ENCODE measurements at places on chromosomes 5 and 9. TPM values are rescaled to one million over a fixed set of nuclear protein-coding genes. Genes with fewer than 3 reads are reported as not detected.

DNA sequence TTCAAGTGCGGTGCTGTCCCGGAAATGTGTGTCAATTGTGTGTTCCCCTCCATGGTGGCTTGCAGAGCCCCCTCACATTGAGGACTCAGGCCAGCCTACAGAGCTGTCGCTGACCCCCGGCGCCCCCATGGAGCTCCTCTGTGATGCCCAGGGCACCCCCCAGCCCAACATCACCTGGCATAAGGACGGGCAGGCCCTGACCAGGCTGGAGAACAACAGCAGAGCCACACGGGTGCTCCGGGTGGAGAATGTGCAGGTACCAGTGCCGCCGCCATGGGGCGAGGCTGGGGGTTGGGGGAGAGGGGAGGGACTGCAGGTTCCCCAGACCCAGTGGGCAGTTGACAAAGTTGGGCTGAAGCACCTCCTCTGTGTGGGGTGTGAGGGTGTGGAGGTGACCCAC, 50.4 kb upstream of the ASS1 start:
- no peak for DNase-seq

DNA sequence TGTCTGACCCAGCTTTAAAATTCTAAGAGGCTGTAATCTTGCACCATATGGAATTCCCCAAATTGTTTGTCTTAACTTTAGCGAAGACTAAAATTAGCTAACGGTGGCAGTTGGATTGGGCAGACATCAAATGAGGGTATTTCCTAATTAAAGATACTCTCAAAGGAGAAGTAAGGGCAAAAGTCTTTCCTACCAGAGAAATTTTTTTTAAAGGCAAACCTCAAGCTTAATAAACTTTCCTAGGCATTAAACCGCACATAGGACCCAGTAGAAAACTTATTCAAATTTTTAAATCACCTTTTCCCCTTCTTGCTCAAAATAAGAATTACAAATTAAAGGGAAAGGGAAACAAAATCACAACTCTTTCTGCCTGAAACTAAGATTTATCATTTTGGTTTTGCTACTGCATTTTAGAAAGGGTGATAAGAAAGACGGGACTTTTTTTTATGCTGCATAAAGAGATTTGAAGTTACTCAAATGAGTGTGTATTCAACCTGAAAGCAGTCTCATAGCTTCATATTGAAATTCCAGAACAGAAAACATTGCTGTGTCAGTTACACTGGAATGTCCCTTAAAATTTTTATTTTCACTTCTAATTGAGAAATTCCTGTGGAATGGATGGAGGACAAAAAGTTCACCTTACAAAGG, 189.1 kb upstream of the PTGER4 start:
- peak; percentile 51 for DNase-seq

GRCh38 chr9:80382211-80382891, 810.6 kb downstream of the TLE4 start:
- no peak for DNase-seq

DNA sequence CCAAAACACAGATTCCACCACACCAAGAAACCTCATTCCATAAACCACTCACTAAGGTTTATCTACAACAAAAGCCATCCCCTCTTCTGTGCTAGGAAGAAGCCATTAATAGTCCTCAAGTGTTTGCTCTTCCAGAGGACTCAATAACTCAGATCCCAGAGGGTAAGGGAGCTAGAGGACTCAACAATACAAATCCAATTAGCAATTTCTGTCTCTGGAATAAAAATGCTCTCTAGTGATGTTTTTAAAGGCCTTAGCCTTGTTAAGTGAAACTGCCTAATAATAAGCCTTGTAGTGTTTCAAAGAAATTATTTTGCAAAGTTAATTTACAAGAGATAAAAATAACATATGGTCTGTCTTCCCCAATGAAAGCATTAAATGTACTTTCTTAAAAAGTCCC, 942.4 kb downstream of the CDH12 start:
- no peak for DNase-seq

DNA sequence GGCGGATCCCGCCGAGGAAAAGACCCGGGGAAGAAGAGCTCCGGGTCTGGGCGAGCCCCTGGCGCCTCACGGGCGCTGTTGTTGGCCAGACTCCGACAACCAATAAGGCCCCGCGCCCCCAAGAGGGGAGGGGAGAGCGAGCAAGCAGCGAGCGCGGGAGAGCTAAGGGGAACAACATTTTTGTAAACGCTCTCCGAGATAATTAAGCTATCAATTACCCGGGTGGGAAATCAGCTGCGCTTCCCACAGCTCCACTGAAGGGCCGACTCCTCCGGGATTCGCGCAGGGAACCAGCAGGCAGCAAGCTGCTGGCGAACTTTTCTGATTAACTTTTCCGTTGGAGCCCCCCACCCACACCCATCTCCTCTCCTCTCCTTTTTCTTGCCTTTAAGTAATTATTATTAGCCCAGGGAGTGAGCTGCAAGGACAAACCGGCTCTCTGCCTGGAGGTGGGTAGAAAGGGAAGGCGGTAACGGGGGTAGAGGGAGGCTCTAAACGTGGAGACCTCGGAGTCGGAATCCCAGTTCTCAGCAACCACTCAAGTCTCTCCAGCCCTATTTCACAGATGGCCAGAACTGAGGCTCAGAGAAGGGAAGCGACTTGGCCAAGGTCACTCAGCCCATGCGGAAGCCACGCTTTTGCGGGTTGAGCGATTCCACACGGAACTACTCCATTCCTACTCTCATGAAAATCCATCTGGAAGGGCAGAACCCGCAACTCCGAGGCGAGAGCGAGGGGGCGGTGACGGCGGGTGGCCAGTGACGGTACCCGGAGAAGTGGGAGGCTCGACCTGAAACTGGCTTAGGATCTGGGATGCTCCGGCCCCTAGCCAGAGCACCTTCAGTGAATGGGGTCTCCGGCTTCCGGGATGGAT, 1.3 kb downstream of the ASTN2 start:
- no peak for DNase-seq

DNA sequence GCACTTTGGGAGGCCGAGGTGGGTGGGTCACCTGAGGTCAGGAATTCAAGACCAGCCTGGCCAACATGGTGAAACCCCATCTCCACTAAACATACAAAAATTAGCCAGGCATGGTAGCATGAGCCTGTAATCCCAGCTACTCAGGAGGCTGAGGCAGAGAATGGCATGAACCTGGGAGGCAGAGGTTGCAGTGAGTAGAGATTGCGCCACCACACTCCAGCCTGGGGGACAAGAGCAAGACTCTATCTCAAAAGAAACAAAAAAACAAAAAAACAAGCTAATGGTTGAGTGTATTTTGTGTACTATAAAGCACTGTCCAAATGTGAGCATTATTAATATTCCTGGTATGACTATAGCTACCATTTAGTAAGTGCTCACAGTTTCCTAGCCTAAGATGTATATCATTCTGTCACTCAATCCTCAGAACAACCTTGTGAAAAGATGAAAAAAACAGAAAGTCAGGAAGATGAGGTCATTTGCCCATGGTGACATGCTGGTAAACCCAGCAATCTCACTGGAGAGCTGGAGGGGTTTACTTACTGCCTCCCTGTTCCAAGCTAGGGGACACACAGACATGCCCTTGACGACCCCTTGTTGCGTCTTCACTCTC, 27.7 kb downstream of the ARHGEF37 start:
- no peak for DNase-seq

- DNase-seq = peak; percentile 81
Observed at GRCh38 chr9:137441289-137441934, at the start of gene ENTPD8. Gene ENTPD8 (minus strand): TSS chr9:137441357. CDS start chr9:137438285, 3,072 bp downstream.

DNA sequence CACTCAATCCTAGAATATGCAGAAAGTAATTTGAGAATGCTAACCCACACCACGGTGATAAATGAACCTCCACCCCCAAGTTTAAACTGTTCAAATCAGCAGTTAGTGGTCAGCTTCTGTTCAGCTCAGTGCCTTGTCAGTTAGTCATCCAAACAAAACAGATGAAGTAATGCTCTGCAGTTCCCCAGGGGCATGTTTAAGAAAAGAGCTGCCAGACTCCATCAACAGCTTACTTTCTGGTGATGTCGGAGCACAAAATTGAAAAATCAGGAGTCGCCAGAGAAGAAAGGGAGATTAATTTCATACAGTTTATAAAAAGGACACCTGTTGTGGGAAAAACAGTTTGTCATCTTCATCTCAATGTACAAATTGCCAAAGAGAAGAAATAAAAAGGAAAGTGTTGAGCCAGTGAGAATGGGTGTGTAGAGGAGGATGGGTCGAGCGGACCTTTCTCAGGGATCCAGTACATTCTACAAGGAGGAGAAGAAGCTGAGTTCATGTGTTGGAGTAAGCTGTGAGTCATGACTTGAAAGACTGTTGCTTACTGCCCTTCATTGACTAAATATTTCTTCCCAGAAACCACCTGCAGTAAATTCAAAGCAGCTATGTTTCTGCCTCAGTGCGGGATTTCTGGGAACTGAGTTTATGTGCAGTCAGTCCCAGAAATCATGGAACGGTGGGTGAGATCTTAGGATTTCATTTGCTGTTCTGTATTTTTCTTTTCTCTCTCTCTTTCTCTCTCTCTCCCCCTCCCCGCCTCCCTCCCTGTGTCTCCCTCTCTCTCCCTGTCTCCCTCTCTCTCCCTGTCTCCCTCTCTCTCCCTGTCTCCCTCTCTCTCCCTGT, 13.7 kb downstream of the TRIO start:
- no peak for DNase-seq

- no peak for DNase-seq
Observed at GRCh38 chr5:10533226-10533625, 30.6 kb upstream of the ANKRD33B start.

GRCh38 chr9:121757281-121757585, 105.8 kb downstream of the DAB2IP start:
- DNase-seq = no peak

DNA sequence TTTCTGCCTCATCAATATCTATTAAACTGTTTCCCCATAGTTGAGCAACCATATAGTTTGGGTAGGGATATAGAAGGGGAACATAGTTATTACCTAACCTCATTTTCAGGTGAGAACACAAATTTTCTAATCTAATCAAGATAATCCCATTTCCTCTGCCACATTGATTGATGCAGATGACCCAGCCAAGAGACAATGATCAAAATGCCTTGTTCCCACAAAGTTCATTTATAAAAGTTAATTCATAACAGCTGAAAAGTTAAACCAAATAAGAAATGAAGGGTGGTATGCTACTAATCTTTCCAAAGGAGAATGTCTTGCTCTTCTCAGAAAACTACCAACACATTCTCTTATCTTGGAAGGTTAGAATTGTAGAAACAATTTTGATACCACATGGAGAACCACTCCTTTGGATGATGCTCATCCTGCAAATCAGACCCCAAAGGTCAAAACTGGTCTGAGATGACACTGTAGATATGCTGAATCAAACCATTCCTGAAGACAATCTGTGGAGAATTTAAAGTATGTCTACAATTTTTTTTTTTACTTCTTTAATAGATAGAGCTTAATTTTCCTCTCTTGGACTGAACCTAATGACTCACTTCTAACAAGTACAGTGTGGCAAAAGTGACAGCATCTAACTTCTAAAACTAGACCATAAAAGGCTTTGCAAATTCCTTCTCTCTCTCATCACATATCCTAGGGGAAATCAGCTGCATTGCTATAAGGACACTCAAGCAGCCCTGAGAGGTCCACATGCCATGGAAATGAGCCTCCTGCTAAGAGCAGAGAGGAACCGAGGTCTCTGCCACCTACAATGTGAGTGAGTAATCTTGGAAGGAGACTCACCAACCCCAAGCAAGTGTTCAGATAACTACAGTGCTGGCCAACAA, 586.7 kb upstream of the TUSC1 start:
- DNase-seq = no peak

- DNase-seq = no peak
Observed at GRCh38 chr5:106648401-106648800, 1022.3 kb downstream of the EFNA5 start.

DNA sequence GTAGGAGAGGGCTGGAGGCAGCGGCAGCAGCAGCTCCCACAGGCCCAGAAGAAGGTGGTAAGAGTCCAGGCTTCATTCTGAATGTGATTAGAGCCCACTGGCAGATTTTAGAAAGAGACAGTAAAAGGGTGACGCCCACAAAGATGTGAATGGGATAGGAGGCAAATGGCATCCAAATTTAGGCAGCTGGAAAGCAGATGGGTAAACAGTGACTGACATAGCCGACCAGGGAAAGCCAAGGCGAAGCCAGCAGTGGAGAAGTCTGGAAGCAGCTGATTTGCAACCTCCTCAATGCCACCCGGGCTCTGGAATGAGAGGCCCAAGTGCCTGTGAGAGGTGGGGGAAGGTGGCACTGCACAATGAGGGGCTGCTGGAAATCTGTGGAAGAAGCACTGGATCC, 103.3 kb downstream of the C5orf15 start:
- no peak for DNase-seq

DNA sequence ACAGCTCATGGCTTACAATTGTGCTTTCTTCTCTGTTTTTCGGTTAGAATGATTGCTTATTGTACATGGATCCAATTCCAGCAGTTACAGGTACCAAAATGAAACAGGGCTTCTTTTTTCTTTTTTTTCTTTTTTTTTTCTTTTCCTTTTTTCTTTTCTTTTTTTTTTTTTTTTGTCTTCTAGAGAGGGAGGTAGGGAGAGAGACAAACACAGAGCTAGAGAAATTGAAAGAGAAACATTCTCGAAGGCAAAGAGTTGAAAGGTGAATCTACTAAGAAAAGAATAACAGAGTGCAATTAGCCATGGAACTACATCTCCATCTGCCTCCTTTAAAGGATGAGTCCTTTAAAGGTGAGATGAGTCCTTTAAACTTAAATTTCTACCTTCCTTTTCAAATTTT, 1.0 kb upstream of the EDIL3 start:
- DNase-seq = no peak

- no peak for DNase-seq
Observed at GRCh38 chr5:135379046-135379654, 19.9 kb downstream of the MACROH2A1 start.

- no peak for DNase-seq
Observed at GRCh38 chr5:78490709-78491485, 130.5 kb downstream of the SCAMP1 start.

DNA sequence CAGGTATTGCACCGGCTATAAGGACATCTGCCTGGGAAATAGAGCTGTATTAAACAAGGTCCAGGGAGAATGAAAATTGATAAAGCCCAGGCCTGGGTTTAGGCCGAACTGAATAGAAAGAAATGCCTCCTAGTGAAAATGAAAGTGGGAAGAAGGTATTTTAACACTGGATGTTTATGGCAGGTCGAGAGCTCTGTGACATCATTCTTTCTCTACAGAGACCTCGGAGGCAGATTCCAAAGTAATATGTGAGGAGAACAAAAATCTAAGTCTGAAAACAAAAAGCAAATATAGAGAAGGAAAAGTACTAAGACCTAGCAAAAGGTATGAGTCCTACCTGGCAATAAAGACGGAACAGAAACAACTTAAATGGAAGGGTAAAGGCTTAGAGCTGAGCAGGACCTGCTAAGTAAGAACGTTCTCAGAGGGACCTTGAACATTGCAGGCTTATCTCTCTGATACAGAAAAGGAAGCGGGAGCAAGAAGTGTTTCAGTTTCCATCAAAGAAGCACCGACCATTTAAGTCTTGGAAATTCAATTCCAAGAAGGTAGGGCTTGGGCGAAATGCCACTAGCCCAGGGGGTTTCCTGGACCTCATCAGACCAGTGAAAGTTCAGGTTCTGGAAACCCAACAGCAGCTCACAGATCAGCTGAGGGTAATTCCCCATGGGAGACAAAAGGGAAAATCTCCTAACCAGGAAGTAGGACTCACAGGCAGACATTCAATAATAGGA, 80.0 kb downstream of the SUSD1 start:
- no peak for DNase-seq

GRCh38 chr9:103734471-103734870, 359.6 kb upstream of the SMC2 start:
- DNase-seq = no peak

CDC20B gene
- total RNA-seq = not detected

SLC46A2 gene
- total RNA-seq = not detected

SAXO1 gene
- not detected for total RNA-seq

ACTBL2 gene
- total RNA-seq = not detected

FOXD4L6 gene
- not detected for total RNA-seq

CCDC192 gene
- total RNA-seq = not detected

All from activated CD4-positive, alpha-beta T cell treated with anti-CD3 and anti-CD28 coated beads, Interleukin-2, amount 10 ng/mL, durations not matched to agents 24 days and 14 days (primary cell).